ENCODE measurements at places on chromosomes 12 and 14.

DNA sequence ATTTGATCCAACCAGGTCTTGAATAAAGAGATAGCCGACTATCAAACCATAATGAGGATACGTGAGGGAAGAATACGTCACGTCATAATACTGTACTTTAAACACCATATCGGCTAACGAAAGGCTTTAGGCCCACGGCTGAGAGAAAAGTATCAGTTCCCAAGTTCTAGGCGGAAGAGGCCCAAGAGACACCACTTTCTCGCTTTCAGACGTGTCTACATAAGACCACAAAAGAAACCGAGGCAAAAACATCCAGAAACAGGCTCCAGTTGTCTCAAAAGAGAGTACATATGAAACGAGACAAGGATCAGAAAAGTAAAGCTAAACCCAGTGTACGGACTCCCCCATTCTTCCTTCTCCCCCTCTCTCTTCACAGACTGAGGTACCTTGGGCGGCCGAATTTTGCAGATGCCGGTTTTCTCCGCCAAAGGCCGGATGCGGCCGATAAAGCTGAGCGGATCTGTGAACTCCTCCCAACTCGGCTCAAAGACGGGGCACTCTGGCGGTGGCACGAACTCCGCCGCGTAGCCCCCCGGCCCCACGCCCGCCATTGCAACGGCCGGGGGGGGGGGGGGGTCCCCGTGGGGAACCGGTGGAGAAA lies 479 bp downstream of the KDM5A start:
- DNase-seq = peak; percentile 23

- DNase-seq = no peak
Observed at GRCh38 chr14:104549536-104550339, 29.8 kb upstream of the C14orf180 start.

GRCh38 chr12:85872497-85873091 lies 1.5 kb upstream of the NTS start:
- no peak for DNase-seq

GRCh38 chr14:75252254-75252837 lies 26.3 kb upstream of the FOS start:
- no peak for DNase-seq

DNA sequence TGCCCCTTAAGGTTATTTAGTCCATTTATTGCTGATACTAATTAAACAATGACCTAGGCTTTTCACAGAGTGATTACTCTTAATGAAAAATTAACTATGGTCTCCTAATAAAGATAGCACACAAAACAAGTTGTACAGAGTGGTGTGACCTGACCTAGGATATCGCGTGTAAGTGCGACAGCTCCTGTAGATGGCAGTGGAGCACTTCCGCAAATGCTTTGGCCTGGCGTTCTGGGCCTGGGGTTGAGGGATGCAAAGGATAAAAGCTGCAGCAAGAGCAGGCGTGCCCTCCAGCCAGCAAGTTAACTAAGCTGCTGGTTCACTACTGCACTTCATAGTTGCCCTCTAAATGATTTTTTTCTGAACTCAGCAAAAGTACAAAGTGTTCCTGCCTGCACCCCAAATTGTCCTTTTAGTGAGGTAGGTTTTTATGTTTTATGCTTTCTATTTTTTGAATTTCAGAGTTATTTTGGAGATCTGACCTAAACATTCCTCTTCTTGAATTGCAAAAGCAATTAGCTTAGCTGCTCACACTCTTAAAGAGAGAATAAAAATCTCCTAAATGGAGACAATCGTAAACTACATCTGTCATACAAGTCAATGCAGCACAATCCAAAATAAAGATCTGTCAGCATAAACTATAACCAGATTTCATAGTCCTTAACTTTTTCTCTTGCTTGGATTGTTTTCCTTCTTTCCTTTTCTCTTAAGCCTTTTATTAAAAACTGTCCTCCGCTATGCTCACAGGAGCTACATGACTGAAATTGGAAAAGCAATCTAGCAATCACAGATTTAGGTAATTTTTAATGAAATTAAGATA lies 379.6 kb downstream of the LRIG3 start:
- no peak for DNase-seq

- no peak for DNase-seq
Observed at GRCh38 chr14:22518073-22518472, 71.0 kb downstream of the DAD1 start.

- DNase-seq = peak; percentile 59
Observed at GRCh38 chr14:23953464-23954278, at the start of gene DHRS4. Gene DHRS4, plus strand, starts transcription at chr14:23953770. Its CDS starts 19 bp downstream, at chr14:23953789.

- no peak for DNase-seq
Observed at GRCh38 chr14:103629503-103630121, 601 bp downstream of the KLC1 start.

- DNase-seq = no peak
Observed at GRCh38 chr12:131505561-131505960, 205.3 kb upstream of the SFSWAP start.

- DNase-seq = no peak
Observed at GRCh38 chr12:121693155-121693687, 19.3 kb upstream of the TMEM120B start.

GRCh38 chr12:52006726-52007157 lies at the start of gene TAMALIN:
Gene TAMALIN, plus strand, starts transcription at chr12:52006946. Its CDS starts 74 bp downstream, at chr12:52007020.
- DNase-seq = peak; percentile 34

GRCh38 chr12:14638066-14638465 lies 58.3 kb downstream of the GUCY2C start:
- DNase-seq = no peak

All from activated CD4-positive, CD25-positive, alpha-beta regulatory T cell treated with anti-CD3 and anti-CD28 coated beads, Interleukin-2, amount 50 U/mL, for 16 hours (primary cell).